Amniotic stem cell (primary cell): ENCODE measurements at places on chromosomes 2 and 18.
A peak's percentile ranks its signal among the peaks of the same experiment; 100 is the strongest.

DNA sequence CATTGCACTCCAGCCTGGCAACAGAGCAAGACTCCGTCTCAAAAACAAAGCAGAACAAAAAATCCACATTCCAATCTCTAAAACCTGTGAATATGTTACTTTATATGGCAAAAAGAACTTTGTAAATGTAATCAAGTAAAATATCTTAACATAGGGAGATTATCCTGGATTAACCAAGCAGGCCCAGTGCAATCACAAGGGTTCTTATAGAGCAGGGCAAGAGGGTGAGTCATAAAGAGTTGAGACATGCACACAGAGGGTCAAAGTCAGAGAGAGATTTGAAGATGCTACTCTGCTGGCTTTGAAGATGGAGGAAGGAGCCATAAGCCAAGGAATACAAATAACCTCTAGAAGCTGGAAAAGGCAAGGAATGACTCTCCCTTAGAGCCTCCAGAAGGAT is 60.9 kb upstream of the SLC9A2 start:
- DNase-seq = no peak

DNA sequence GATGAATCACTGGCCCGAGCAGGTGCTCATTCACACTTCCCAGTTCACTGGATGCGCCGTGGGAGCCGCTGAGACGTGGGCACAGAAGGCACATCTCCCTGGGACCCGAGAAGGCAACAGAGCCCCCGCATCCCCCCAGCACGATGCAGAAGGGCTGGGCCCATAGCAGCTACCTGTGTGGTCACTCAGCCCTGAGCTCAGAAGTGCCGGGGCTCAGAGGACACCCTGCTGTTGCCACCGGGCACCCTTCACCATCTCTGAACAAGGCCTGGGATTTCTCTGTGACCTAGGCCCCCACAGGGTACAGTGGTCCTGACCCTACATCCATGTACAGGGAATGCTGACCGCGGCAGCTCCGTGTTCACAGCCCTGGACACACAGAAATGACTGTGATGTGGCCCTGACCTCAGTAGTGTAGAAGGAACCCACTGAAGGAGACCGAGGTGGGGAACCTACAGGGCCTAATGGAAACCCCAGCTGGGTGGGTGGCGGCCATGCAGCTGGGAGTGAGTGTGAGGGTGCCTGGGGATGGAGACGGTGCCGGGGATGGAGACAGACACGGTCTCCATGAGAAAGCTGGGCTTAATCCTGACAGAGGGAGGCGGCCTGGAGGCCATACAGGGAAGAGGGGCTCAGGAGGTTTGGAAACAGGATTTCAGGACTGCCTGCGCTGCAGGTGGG is 111.9 kb upstream of the OTOS start:
- no peak for DNase-seq

GRCh38 chr2:105873281-105873680 is 128.6 kb downstream of the NCK2 start:
- DNase-seq = no peak

GRCh38 chr2:154433010-154433409 is 265.5 kb upstream of the KCNJ3 start:
- no peak for DNase-seq

DNA sequence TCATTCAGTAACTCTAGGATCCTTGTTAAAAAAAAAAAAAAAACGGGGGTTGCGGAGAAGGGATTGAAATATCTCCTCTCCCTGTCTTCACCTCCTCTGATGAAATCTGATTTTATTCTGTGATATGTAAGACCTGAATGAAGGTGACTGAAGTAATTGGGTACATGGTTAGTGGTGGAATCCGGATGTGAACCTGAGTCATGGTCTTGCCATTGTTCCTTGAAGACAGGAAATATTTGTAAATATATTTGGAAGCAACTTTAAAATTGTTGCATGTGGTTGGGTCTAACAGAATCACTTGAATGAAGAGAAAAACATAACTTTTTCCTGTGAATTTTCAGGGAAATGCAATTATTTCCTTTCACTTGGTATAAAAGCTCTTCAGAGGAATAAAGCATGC is 3.0 kb upstream of the IL1A start:
- DNase-seq = no peak

DNA sequence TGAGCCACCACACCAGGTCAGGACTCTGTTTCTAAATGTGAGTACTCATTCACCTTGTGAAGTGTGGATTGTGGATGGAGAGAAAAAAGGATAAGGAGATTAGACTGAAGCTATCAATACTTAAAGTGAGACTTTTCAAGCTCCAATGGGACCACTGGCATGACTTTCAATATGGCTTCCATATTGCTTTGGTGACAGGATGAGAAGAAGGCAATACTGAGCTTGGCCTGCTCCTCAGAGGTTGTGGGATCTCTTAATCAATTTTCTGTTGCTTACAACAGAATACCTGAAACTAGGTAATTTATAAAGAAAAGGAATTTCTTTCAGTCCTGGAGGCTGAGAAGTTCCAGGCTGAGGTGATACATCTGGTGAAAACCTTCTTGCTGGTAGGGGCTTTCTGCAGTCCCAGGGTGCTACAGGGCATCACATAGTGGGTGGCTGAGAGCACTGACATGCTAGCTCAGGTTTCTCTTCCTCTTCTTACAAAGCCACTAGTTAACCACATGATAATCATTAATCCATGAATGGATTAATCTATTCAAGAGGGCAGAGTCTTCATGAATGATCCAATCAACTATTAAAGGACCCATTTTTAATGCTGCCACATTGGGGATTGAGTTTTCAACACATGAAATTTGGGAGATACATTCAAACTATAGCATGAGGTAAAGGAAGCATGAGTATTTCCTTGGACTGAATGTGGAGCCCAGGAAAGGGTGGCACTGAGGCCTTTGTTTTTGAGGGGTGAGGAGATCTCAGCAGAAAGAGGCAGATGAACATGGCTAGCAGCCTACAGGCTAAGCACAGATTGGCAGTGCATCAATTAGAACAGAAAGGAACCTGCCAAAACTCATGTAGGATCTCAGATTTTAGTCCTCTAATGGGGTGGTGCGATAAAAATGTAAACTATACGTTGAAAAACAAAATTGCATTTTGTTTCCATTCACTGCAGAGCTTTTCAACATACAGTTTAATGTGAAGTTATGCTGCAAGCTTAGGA is 274.5 kb downstream of the PIK3C3 start:
- no peak for DNase-seq

- no peak for DNase-seq
Measured at GRCh38 chr18:54240629-54241107, 16.2 kb upstream of the MBD2 start.

DNA sequence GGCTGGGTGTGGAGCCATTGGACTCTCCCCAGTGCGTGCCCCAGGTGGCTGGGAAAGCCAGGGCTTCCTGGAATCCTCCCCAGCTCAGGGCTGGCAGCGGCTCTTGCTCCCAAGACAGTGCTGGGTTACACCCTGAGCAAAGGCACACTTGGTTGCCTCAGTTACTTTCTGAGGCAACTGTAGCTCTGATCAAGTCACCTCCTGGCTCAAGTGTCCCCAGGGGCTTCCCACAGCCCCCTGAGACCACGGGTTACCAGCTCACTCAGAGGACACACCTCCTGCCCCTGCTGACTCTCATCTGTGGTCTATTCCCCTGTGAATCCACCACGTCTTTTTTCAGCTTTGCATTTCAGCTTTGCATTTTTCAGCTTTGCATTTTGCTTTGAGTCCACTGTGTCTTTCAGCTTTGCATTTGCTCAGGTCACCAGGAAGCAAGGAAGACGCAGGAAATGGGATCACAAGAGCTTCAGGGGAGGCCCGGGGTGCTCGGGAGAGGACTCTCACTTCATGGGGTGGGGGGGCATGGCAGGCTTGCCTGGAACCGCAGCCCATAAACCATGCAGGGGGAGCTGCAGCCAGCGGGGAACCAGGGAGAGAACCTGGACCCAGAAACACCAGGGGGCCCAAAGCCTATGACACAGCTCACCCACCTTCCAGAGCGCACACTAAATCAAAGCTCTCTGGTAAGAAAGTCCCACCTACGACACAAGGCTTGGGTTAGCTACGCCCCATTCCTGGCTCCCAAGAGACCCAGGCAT is 138.0 kb upstream of the ASB18 start:
- no peak for DNase-seq

DNA sequence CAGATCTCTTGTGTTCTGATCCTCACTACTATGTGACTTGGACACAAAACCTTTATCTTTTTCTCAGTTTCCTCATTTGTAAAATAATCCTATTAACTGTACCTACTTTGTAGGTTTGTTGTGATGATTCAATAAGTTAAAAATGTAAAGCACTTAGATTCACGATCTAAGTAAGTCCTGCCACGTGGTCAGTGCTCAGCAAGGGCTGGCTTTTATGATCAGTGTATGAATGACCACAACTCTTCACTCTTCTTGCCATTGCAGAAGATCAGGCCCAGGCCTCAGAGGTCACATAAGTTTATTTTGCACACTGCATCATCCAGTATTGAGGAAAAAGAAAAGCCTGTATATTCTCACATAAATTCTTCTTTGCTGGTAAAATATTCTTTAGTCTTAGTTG is 1192.5 kb upstream of the ACVR2A start:
- no peak for DNase-seq

- DNase-seq = no peak
Measured at GRCh38 chr18:45935591-45936335, 31.4 kb downstream of the EPG5 start.

DNA sequence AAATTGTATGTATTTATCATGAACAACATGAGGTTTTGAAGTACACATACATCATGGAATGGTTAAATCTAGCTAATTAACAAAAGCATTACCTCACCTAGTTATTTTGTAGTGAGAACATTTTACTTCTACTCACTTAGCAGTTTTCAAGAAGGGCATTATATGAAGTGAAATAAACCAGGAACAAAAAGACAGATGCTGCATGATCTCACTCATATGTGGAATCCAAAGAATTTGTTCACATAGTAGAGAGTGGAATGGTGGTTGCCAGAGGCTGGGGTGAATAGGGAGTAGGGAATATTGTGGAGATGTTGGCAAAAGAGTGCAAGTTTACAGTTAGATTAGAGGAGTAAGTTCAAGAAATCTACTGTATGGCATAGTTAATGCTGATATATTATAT is 292.0 kb downstream of the ASXL3 start:
- DNase-seq = peak; percentile 0

GRCh38 chr2:52084759-52085158 is 1052.8 kb upstream of the NRXN1 start:
- no peak for DNase-seq

DNA sequence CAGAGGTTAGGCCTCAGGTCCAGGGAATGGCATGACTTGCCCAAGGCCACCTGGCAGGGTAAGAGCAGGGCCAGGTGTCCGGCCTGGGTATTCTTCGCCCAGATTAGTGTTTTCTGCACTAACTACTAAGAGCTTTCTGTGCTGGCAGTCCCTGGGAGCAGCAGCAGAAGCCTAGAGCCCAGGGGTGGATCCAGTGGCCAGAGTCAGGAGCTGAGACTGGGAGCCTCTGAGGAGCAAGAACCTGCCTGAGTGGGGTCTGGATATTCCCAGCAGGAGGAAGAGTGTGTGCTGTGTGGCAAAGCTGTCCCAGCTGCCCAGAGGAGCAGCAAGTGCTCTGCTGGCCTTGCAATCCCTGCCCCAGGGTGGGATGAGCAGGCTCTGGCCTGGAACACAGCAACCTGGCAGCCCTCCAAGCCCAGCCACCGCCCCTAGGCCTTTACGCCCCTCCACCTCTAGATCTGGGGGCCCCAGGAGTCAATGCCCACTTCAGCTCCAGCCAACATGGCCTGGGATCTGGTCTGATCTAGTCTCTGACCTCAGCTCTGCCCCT is 30.7 kb upstream of the GPAT2 start:
- no peak for DNase-seq

DNA sequence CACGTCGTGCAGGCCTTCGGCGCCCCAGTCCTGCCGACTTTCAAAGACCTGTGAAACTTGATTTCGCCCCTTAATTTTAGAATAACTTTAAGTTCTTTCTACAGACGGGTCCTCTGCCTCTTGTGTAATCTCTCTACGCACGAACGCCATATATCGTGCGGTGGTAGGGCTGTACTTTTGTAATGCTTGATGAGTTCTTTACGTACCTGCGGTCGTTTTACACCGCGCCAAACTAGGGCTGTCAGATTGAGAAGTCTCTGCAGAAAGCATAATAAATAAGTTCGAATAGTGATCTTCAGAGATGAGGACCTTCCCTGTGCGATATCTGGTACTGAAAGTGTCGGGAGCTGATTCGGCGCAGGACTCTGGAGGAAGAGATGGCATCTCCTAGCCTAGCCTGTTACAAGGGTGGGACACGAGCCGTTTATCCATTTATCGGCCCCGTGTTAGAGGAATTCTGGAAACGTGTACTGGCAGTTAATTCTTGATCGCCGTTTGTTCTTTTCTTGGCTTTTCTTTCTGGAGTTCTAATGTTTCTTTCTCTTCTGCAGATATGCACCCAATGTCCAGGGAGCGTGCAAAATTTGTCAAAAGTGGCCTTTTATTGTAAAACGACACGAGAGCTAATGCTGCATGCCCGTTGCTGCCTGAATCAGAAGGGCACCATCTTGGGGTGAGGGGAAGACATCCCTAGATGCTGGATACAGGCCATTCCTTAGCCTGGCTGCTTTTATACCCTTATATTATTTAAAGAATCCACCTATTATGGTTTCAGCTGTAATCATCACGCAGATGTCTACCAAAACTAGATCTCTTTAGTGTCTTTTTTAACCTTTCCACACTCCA is 781 bp upstream of the SLC5A6 start:
- DNase-seq = no peak

- DNase-seq = no peak
Measured at GRCh38 chr2:240238201-240238600, 97.7 kb upstream of the OTOS start.

- no peak for DNase-seq
Measured at GRCh38 chr2:145771525-145771924, 1251.6 kb upstream of the ZEB2 start.

DNA sequence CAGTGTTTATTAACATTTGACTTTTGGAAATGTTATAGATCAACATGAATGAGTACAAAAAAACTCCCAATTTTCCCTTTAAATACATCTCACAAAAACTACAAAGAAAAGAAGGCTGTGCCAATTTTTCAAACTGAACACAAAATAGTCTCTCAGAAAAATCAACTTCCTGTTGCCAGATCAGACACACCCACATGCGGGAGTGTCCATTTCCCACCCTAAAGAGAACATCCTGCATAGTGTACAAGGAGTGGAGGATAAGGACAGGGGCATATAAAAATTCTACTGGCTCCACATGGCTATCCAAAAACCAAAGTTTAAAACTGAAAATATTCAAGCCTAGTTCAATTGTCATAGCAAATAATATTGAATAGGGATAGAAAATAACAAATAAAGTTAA is 165.3 kb downstream of the ATAD2B start:
- DNase-seq = no peak

DNA sequence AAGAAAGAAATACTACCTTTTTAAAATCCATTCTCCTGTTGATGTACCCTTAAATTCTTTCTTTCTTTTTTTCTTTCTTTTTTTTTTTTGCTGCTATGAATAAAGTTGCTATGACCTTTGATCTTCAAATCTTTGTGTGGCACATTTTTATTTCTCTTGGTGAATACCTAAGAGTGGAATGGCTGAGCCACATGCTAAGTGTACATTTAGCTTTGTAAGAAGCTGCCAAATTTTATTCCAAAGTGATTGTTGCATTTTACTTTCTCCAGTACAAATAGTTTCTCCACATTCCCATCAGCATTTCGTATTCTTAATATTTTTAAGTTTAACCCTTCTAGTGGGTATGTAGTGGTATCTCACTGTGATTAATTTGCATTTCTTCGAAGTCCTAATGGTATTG is 88.8 kb upstream of the RAB27B start:
- DNase-seq = no peak
